ENCODE measurements at places on chromosomes 11 and 22. TPM values are rescaled to one million over a fixed set of nuclear protein-coding genes. Genes with fewer than 3 reads are reported as not detected.

NCAM1 gene
- 203 TPM for total RNA-seq

KRTAP5-11 gene
- not detected for total RNA-seq

MRGPRX3 gene
- not detected for total RNA-seq

FAM83F gene
- total RNA-seq, result 0.18 TPM

- H3K4me3 ChIP-seq, result no peak overlapping the region
- no peaks in the 10 kb centered on the region for H3K4me1 ChIP-seq
- DNase-seq, result no peak
- no peaks in the 10 kb centered on the region for H3K36me3 ChIP-seq
Observed at GRCh38 chr22:39851606-39852315, 41.8 kb downstream of the ENTHD1 start.

CNGA4 gene
- total RNA-seq, result 0.32 TPM

- H3K4me3 ChIP-seq, result no peak overlapping the region
- no peak for DNase-seq
- H3K27ac ChIP-seq, result no peak overlapping the region
- H3K27me3 ChIP-seq, result no peaks in the 10 kb centered on the region
- no peaks in the 10 kb centered on the region for H3K36me3 ChIP-seq
Observed at GRCh38 chr11:47667555-47667954, 25.2 kb upstream of the MTCH2 start.

GRCh38 chr11:61542705-61543104 lies 34.2 kb downstream of the LRRC10B start:
- no peak overlapping the region for H3K4me3 ChIP-seq
- no peak overlapping the region for H3K27ac ChIP-seq
- peaks cover 4% of the 10 kb centered on the region for H3K4me1 ChIP-seq

DNA sequence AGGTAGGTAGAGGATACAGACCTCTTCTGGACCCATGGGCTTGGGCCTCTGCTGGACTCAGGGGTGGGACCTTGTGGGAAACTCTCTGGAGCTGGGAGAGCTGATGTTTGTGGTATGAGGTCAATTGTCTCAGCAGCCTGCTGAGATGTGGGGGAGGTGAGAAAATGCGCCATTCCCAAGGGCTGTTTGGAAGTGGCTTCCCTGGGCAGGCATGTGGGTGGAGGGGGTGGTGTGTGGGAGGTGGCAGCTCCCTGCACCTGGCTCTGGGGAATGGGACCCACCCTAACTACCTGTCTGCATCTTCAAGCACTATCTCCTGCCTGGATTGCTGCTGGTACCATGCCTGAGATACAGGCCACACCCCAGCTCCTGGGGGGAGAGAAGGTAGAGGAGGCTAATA lies 97.4 kb upstream of the THY1 start:
- no peak overlapping the region for H3K4me3 ChIP-seq
- DNase-seq, result no peak
- H3K27me3 ChIP-seq, result peaks cover 8% of the 10 kb centered on the region
- no peak overlapping the region for H3K27ac ChIP-seq
- H3K4me1 ChIP-seq, result no peaks in the 10 kb centered on the region

HOATZ gene
- not detected for total RNA-seq

DNA sequence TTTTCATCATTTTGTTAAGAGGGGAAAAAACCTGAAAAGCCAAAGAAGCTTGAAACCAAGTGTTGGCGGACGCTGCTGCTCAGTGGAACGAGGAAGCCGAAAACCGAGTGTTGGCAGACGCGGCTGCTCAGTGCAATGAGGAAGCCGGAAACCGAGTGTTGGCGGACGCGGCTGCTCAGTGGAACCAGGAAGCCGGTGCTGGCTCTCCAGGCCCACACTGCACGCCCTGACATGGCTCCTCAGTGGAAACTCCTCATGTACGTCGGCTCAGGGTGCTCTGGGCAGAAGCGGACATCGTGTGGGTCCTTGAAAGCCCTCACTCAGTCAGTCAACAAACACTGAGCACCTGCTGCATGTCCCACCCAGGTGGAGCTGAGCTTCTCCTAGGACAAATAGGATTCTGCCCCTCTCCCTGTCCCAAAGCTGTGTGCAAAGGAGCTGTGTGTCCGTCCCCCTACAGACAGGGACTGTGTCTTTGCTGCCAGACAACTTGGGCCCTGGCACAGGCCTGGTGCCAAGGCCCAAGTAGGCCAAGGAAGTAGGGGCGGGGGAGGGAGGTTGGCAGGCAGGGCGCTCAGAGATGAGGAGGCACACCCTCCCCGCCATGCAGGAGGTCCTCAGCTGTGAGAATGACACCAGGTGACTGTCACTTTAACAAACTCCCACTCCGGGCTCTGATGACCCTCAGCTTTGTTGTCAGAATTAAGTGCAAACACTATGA lies 37.3 kb downstream of the PHF21B start:
- H3K36me3 ChIP-seq, result no peaks in the 10 kb centered on the region
- no peak overlapping the region for H3K27ac ChIP-seq
- H3K4me3 ChIP-seq, result no peak overlapping the region
- DNase-seq, result no peak
- H3K4me1 ChIP-seq, result no peaks in the 10 kb centered on the region

GRCh38 chr11:44816761-44817160 lies 90.0 kb downstream of the TSPAN18 start:
- H3K27ac ChIP-seq, result no peak overlapping the region
- H3K36me3 ChIP-seq, result no peaks in the 10 kb centered on the region
- H3K4me3 ChIP-seq, result no peak overlapping the region
- DNase-seq, result no peak
- no peaks in the 10 kb centered on the region for H3K27me3 ChIP-seq

DNA sequence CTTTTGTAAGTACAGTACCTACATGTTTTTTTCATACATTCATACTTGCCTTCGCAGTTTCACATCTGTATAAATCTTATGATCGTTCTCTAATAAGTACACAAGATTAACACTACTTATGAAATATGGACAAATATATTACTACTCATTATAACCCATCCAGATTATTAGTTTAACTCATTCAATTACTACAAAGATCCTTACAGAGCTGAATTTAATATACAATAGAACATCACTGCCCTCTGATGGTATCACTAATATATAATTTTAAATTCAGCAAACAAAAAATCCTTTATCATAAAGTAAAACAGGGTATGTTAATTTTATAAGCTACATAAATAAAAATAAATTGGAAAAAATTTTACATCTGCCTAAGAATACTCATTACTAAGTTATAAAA lies 7.4 kb downstream of the SVIP start:
- H3K27me3 ChIP-seq, result no peaks in the 10 kb centered on the region
- H3K4me1 ChIP-seq, result no peaks in the 10 kb centered on the region
- no peak overlapping the region for H3K4me3 ChIP-seq
- no peak overlapping the region for H3K27ac ChIP-seq
- H3K36me3 ChIP-seq, result no peaks in the 10 kb centered on the region
- DNase-seq, result no peak

DNA sequence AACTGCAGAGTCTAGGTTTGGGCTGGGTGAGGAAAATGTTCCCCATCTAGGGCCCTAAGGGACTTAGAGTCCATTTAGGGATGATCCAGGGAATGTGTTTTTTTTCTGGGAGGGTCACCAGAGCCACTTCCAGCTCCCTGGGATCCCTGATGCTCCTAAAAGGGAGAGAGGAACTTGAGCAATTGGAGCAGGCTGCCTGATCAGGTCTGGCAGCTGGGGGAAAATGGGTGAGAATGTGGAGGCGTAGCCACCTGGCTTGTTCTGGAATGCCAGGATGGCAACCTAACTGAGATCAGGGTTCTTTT lies 1.2 kb downstream of the PGAP2 start:
- H3K27me3 ChIP-seq, result no peaks in the 10 kb centered on the region
- no peaks in the 10 kb centered on the region for H3K36me3 ChIP-seq
- DNase-seq, result no peak
- no peak overlapping the region for H3K27ac ChIP-seq

APOL1 gene
- 0.11 TPM for total RNA-seq

DNA sequence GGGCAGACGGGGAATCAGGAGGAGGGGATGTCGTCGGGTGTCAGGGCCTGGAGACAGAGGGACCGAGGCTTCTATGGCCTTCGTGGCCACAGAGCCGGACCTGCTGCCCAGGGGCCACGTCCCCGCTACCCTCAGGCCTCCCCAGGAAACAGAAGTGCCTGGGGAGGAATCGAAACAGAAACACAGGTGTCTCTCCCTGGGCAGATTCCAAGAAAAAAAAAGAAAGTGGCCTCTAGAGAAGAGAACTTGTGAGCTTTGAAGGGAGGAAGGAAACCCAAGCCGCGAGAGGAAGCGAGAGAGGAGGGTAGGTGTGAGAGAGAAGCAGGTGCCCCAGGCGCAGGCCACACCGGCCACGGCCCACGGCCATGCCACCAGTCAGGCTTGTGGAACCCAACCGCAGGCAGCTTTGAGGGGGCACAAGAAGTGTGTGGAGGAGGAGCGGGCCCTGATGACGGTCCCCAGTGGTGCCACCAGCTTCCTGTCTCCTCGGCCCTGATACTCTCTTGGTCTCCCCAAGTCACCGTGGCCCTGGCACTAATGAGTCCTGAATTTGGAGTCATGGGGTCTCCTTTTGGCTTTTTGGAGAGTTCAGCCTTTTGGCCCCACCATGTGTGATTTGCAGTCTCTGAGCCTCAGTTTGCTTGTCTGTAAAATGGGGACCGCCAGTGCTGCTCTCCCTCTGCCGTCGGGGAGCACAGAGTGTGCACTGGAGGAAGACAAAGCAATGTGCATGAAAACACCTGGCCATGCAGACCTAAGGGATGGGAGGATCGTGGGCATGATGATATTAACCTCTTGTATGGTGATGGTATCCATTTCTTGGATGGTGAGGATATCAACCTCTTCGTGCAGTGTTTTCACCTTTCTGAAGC lies 25.2 kb downstream of the LIF start:
- H3K4me1 ChIP-seq, result no peaks in the 10 kb centered on the region
- H3K36me3 ChIP-seq, result no peaks in the 10 kb centered on the region
- no peaks in the 10 kb centered on the region for H3K27me3 ChIP-seq
- DNase-seq, result no peak
- H3K27ac ChIP-seq, result no peak overlapping the region

GRCh38 chr11:3896644-3897043 lies 41.2 kb downstream of the STIM1 start:
- H3K27ac ChIP-seq, result no peak overlapping the region
- no peaks in the 10 kb centered on the region for H3K27me3 ChIP-seq
- H3K4me3 ChIP-seq, result no peak overlapping the region
- no peak for DNase-seq

CD59 gene
- 61.1 TPM for total RNA-seq

WBP2NL gene
- total RNA-seq, result not detected

- peaks cover 9% of the 10 kb centered on the region for H3K27me3 ChIP-seq
- H3K4me3 ChIP-seq, result no peak overlapping the region
- no peak overlapping the region for H3K27ac ChIP-seq
Observed at GRCh38 chr11:116167706-116168458, 604.9 kb downstream of the BUD13 start.

DNA sequence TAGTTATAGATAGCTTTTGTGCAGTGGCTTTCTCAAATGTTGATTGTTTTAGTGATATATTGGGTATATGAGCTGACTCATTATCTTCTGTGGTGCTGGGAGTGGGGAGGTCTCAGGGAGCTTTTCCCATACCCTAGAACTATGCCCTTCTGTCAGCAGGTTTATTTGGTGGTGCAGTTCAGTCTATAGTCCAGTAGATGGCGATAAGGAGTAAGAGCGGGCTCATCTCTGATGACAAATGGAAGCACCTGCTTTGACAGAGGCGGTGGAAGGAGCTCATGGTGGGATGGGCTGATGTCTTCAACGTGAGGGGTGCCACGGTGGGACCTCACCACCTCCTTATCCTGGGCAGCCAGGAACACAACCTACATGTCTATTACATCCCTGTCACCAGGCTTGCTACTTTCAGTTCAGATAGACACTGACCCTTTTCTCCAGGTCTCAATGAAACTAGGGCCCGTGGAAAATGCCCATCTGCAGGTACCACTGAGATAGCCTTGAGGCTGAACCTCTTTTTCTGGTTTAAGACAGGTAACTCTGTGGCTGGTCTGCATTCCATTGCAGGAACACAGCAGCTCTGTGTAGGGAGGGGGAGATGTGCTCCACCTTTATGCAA lies 13.0 kb upstream of the OR6A2 start:
- H3K27me3 ChIP-seq, result no peaks in the 10 kb centered on the region
- peak; percentile 49 for DNase-seq
- no peak overlapping the region for H3K27ac ChIP-seq
- no peak overlapping the region for H3K4me3 ChIP-seq
- no peaks in the 10 kb centered on the region for H3K36me3 ChIP-seq
- H3K4me1 ChIP-seq, result no peaks in the 10 kb centered on the region

DNA sequence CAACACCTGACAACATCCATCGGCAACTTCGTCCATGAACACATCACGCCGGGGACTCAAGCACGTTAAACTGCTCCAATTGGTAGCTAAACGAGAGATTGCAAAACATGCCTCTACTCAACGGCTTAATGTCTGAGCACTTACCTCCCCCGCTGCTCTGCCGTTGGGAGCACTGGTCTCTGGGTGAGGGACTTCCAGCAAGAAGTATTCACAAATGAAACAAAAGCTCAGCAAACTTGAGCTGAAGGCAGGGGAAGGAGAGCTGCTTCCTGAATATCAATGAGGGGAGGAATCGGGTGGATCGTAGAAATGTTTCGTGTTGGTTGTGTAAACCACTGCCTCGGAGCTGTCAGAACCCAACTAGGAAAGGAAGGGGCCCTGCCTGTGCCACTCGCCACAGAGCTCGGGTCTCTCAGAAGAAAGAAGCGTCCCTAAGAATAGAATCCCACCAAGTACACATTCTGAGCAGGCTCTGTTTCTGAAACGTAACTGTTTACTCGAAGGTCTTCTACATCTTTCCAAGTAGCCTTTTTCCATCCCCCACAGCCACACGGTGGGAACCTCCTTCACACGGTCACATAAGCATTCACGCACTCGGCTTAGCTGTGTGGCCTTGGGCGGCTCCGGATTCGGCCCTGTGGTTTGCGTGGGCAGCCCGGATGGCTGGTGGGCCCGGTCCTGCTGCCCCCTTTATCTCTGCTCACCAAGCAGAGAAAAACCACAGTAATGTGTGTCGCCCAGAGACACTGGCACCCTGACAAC lies at the start of gene MLC1:
Gene MLC1 (minus strand): TSS at position 216 of the 762 bp plus-strand sequence. CDS start 524 bp downstream, outside the sequence.
- no peak for DNase-seq
- H3K4me3 ChIP-seq, result no peak within 1 kb of the TSS
- H3K27me3 ChIP-seq, result no peaks in the 10 kb centered on the region
- no peak within 1 kb of the TSS for H3K27ac ChIP-seq
- no peaks in the 10 kb centered on the region for H3K36me3 ChIP-seq

PTPRJ gene
- 10.5 TPM for total RNA-seq

GRCh38 chr11:65482306-65482850 lies 16.5 kb upstream of the MALAT1 start:
- no peaks in the 10 kb centered on the region for H3K36me3 ChIP-seq
- H3K4me1 ChIP-seq, result peaks cover 49% of the 10 kb centered on the region
- H3K27me3 ChIP-seq, result no peaks in the 10 kb centered on the region
- DNase-seq, result no peak
- H3K4me3 ChIP-seq, result no peak overlapping the region
- H3K27ac ChIP-seq, result no peak overlapping the region

DNA sequence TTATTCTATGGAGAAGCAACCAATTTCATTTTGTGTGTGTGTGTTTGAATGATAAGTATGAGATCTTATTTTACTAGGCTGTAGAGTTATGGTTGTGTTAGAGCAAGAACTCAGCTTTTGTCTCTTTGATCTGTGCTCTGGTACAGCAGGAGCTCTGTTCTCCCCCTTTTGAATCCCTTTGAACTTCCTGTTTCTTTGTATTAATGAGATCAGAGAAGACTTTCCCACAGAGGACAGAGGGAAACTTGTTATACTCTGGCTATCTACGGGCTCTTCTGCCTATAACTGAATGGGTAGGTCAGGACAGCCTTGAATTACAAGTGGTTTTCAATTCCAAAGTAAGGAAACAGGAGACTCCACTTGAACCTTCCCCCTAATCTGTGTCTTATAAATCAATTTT lies 1015.0 kb upstream of the RAG2 start:
- H3K27me3 ChIP-seq, result no peaks in the 10 kb centered on the region
- no peak for DNase-seq
- no peak overlapping the region for H3K4me3 ChIP-seq
- H3K36me3 ChIP-seq, result no peaks in the 10 kb centered on the region
